Activated T-helper 17 cell treated with anti-CD3 and anti-CD28 coated beads, Interleukin-2, amount 50 U/mL, for 72 hours (primary cell): ENCODE measurements at places on chromosomes 1 and 21. TPM values are rescaled to one million over a fixed set of nuclear protein-coding genes. Genes with fewer than 3 reads are reported as not detected.

PPP1R12B gene
- total RNA-seq: 21.6 TPM

PLA2G2A gene
- total RNA-seq: not detected

CYP4Z1 gene
- not detected for total RNA-seq

A3GALT2 gene
- not detected for total RNA-seq

GRCh38 chr1:59635097-59635496 is 179.7 kb upstream of the HOOK1 start:
- no peak for ATAC-seq

GRCh38 chr1:154097873-154098272 is 57.0 kb downstream of the NUP210L start:
- no peak for ATAC-seq

- ATAC-seq: peak; percentile 44
These were observed 636 bp downstream of the VAMP4 start for GRCh38 chr1:171740987-171741871.

DNA sequence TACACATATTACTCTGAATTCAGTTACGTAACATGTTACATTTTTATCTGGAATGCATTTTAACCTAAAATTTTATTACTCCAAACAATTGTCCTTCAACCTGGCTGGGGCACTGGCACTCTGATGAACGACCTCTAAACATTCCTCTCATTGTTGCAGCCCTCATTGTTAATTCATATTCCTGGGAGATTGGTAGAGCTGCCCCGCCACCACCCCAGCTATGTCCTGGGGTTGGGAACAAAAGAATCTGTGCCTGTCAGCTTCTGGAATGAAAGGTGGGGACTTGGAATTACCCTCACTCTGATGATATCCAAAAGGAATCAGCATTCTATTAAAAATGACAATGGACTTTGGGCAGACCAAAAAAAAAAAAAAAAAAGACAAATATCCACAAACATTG is 38.0 kb upstream of the DESI2 start:
- ATAC-seq: no peak
